Inflammatory macrophage treated with lipopolysaccharide for 1 hour (primary cell): ENCODE measurements at places on chromosomes 11 and 22.

- peak; percentile 54 for DNase-seq
Observed at GRCh38 chr11:92811341-92811740, 158.1 kb upstream of the MTNR1B start.

DNA sequence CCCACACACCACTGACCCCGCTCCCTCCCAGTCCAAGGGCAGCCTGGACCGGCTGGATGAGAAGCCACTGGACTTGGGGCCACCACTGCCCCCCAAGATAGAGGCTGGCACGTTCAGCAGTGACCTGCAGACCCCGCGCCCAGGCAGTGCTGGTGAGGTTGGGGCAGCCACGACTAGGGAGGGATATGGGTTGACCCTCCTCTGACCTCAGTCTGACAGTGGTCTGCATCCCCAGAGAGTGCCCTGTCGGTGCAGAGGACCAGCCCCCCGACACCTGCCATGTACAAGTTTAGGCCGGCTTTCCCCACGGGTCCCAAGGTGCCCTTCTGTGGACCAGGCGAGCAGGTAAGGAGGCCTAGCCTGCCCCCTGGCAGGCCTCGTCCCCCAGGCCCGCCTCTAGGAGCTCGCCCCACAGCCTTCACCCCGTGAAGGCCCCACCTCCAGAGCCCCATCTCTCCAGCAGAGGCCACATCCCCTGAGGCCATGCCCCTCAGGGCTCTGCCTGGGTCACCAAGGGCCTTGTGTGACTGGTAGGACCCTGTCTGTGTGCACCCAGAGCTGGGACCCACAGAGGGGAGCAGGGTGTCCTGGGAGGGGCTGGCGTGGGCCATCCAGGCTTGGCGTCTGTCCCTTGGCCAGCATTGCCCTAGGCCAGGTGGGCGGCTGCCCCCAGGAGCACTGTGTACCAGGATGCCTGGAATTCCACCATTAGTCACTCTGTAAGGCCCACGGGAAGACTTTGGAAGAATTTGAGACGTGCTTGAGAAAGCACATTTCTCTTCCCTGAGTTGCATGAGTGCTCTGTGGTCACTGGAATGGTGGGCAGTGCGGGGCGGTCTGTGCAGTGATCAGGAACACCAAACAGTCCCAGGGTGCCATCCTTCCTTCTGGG lies 9.4 kb downstream of the CCDC188 start:
- DNase-seq: no peak

DNA sequence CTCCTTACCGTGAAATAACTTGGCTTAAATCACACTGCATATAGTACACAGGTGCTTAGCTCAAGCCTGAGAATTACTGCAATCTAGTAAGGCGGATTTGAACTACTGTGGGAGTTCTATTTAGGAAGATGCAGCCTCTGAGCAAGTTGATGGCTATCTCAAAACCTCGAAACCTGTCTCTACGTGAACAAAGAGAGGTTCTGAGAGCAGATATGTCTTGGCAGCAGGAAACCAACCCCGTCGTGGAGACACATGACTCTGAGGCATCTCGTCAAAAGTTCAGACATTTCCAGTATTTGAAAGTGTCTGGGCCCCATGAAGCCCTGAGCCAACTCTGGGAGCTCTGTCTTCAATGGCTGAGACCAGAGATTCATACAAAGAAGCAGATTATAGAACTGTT lies 5.9 kb downstream of the ZNF215 start:
- DNase-seq: no peak

DNA sequence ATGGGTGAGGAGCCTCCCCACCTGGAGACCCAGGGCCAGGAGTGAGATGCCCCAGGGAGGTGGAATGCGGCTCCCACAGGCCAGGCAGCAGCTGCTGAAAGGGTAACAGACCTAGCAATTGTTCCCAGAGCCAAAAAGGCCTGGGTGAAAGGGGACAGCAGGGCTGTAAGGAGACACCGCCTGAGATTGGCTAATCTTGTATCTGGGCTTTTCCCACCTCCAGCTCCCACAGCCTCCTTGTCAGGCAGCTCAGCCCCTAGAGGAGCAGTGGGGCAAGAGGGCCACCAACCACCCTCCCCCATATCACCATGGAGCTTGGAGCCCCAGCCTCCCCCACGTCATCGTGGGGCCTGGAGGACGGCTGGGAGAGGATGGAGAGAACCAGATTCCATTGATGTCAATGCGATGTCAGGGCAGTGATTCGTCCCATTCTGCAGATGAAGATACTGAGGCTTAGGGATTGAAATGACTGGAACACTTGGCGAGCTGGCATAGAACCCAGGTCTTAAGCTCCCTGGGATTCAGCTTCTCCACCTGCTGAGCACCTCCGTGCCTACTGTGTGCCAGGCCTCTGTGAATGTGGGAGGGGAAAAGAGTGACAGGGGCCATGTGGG lies 2.9 kb upstream of the MGAT3 start:
- no peak for DNase-seq

DNA sequence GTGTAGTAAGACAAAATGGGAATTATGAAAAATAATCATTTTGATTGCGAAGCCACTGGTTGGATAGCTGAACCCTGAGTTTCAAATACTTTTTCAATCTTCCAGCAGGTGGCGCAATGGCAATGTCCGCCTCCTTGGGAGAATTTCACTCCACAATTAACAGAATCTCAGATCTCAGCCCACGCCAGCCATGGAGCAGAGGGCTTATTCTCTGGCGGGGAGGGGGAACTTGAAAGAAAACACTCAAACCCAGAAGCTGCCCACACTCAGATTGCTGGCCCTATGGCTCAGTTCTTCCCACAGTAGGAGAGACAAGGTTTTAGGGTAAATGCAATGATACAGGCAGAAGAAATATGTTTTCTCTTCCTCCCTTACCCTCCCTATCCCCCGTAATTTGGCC lies 38.7 kb upstream of the RCN1 start:
- DNase-seq: peak; percentile 89

DNA sequence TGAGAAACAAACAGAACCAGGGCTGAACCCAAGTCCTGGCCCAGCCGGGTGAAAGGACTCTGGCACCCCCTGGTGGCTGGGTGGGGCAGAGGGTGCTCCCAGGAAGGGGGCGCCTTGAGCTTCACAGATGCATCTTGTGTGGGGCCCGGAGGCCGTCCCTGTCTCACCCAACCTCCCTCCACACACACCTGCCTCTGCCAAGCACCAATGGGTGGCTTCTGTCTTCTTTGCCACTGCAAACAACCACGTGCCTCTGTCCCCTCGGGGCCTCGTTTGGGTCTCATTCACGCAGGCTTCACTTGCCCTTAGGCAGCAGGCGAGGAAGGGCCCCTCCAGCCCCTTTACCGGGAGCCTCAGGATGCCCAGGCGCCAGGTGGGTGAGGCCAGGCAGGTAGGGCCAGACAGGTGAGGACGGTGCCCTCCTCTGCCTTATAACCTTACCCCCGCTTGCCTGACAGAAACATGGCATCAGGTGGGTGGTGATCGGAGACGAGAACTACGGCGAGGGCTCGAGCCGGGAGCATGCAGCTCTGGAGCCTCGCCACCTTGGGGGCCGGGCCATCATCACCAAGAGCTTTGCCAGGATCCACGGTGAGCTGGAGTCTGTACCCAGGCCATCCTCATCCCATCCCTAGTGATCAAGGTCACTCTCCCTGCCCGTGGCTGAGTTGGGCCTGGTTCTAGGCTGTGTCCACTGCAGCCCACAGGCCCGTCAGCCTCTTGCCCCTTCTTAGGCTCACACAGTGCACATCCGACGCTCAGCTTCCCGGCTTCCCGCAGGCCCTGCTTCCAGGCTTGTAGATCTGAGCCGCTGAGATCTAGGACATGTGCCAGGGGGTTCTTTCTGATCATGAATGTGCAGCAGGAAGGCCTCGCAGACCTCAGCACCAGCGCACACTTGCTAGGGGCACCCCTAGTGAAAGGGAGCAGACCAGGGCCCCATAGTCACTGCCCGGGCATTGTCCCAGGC lies 17.2 kb downstream of the POLR3H start:
- no peak for DNase-seq

DNA sequence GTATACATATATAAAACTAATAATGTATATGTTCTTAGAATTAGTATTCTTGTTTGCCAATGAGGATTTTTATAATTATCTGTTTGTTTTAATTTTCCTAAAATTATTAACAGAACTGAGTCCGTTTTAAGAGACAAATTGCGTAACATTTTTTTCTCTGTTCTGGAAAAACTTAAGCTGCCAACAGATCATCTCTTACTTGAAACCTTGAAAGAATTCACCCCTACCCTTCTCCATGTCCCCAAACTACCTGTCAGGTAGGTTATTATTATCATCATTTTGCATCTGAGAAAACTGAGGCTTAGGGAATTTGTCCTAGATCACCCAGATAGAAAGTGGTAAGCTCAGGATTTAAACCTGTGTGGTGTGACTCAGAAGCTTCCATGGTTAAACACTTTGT lies 14.7 kb downstream of the SLC5A4 start:
- no peak for DNase-seq

GRCh38 chr11:100647861-100648260 lies 39.2 kb upstream of the ARHGAP42 start:
- no peak for DNase-seq

- DNase-seq: peak; percentile 33
Observed at GRCh38 chr11:46916286-46917108, 1.9 kb downstream of the LRP4 start.

DNA sequence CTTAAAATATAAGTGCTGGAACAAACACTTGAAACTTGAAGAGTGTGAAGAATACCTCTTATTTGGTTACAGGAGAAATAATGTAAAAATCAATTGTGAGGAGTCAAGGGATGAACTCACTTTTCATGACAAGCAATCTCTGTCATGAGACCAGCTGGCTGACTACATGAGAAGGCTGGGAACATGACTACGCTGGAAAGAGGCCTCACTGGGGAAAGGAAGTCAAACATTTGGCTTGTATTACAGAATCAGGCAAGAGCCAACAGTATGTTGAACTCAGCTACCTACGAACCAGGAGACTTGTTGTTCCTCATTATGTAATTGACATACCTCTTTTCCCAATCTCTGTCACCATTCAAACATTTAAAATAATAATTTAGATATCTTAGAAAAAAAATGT lies 14.4 kb downstream of the DCDC1 start:
- no peak for DNase-seq

GRCh38 chr22:45242778-45243191 lies 2.1 kb upstream of the KIAA0930 start:
- no peak for DNase-seq

DNA sequence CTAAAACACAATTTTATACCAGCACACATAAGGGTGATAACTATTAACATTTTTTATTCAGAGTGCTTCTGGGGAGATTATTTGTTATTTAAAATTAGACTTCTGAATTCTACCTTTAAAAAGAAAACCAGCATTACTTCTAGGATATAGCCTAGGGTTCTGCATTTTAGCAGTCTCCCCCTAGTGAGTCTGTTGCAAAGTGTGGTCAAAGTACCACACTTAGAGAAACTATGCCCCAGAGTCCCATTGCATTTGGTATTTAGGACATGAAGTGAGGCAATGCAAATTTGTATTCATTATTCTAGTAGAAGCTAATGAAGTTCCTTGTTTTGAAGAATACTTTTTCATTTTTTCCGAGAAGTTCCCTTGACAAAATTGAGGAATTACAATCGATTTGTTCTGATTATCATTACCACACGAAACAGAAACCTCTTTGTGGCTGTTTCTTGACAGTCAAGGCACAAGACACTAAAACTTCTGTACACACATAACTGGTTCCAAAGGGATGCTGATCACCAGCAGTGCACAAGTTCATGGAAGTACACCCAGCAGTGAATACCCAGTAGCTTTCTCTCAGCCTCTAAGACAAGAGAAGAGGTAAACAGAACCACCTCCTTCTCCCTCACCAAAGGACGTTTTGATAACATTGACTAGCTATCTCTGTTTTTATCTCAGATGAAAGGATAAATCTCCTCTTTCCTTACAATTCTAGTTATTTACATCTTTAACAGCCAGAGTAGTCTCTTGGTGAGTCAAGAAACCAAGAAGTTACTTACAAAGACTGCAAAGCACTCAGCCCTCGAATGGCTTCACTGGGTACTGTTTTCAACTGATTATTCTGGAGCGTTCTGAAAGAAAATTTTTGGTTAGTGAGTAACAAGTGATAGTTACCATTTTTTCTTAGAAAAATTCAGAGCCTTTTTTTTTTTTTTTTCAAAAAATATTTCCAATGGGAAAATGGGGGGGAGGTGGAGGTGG lies 27.6 kb upstream of the CCDC34 start:
- no peak for DNase-seq

DNA sequence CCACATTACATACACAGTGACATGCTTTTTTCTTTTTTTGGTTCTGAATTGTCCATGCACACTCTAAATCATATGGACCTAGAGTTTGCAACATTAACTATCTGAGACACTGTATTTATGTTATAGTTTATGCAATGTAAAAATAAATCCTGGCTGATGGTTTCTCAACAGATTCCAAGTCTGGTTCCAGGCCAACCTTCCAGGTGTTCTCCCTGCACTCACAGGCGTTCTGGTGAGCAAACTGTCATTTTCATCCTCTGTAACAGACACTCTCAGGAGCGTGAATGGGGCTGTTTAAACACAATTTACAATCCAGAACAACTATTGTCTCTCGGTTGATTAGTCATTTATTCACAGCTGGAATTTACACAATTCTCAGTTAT lies 36.5 kb upstream of the ANKK1 start:
- no peak for DNase-seq

GRCh38 chr11:94184846-94185245 lies 56.2 kb downstream of the PANX1 start:
- no peak for DNase-seq
